ENCODE measurements at places on chromosomes 4 and X.

DNA sequence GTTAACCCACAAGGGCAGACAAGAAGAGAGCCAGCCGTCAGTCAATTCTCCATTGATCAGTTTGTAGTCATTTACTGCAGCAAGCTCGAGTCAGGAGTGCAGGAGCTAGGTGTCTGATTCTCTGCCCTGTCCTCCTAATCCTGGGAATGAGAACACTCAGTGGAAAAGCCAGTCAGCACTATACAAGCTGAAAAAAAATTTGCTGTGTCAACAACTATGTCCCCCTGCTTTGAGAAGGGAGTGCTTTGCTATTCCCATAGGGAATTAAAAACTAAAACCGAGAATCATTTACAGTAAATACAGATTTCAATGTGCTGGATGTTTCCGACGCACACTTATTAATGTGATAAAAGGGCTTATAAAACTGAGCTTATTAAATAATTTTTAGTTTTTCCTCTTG is 84.2 kb downstream of the GRIA2 start:
- no peak for DNase-seq

GRCh38 chr4:48241731-48242130 is 27.9 kb downstream of the TEC start:
- DNase-seq: no peak

DNA sequence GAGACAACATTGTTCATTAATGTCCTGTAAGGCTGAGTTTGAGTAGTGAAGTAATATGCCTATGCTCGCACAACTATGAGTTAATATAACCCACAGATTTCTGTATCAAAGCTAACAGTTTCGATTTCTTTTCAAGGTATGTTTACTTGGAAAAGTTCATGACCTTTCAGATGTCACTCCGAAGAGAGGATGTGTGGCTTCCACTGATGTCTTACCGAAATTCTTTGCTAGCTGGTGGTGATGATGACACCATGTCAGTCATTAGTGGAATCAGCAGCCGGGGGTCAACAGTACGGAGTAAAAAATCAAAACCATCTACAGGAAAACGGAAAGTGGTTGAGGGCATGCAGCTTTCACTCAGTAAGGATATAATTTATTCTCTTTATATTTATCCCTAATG is 124.9 kb downstream of the STAG2 start:
- peak; percentile 9 for DNase-seq

DNA sequence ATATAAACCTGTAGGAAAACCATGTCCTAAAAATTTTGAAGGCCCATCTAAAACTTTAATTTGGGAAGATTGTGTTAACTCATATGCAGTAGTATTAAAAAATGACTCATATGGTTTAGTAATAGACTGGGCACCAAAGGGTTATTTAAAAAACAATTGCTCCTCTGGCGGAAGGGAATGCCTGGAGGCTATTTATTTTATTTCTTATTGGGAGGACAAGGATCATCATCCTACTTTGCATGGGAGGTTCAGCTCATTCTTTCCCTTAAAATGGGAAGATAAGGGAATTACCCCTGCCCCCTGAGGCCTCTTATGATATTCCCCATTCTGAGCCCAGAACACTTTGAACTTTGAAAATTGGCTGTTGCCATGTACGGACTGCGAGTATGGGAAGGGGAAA is 29.7 kb upstream of the MGST2 start:
- DNase-seq: no peak

DNA sequence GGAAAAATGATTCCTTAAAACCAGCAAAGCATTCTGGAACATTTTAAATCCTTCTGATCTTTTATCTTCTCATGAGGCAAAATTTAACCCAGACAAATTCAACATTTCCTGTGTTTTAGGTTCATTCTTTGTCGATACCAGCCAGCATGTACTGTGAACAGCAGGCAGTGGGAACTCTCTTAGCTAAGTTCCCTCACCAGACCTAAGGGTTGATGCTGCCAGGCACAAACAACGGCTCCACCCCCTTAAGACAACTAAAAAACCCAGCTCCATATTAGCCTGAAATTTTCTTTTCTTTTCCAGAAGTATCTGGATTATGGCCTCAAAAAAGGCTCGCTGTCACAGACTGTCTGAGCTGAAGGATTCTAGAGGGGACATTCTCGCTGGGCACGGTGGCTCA is 2.4 kb upstream of the RBM47 start:
- no peak for DNase-seq

DNA sequence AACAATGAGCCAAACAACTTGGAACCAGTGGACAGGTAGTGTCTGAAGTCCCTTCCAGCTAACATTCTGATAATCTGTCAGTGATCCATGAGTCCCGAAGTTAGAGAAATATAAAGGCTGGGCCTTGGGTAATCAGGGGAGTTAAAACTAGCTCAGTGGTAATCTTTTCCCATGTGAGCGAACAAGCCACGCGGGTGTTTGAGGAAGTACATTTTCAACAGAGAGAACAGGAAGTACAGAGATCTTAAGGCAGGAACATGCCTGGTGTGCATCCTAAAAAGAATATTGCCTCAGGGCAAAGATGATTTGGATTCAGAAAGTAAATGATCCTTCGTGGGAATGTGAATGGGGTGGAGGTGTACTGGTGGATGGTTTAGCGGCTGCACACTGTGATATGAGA is 42.9 kb downstream of the FNIP2 start:
- DNase-seq: peak; percentile 16

GRCh38 chrX:102712216-102712966 is at the start of gene GPRASP2:
Gene GPRASP2 (plus strand): TSS chrX:102712448. CDS start chrX:102714870, 2,422 bp downstream.
- peak; percentile 14 for DNase-seq

GRCh38 chrX:31070057-31070468 is 1.8 kb downstream of the FTHL17 start:
- no peak for DNase-seq

GRCh38 chrX:148185631-148186030 is 204.5 kb downstream of the FMR1NB start:
- DNase-seq: no peak

DNA sequence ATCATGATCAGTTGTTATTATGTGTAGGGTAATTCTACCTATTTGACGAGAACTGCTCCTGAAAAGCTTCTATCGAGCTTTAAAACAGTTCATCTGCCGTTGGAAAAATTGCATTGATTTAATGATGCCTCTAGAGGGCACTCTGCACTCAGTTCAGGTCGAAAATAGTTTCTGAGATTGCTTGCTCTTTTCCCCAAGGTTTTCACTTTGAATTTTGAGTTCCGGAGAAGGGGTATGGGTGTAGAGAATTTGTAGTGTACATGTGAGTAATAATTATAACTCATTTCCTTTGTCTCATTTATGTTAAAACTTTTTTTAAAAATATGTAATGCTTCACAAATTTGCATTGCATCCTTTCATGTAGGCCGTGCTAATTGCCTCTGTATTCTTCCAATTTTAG is 28.4 kb upstream of the TNIP3 start:
- DNase-seq: no peak

DNA sequence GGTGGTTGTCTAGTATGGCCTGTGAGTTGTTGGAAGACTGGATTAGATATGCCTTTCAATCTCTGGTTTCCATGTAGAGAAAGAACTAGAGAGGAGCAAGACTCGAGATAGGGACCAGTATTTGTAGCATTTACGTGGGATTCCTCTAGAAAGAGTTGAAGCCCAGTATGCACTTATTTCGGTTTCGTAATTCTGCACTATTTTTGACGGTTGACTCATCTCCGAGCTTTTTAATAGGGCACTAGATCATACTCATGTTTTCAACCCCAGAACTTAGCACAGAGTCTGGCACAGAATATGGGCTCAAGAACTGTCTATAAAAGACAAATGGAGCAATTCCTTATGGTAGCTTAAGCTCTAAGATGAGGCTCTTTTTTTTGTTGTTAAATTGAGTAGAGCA is 15.7 kb downstream of the HELT start:
- no peak for DNase-seq

DNA sequence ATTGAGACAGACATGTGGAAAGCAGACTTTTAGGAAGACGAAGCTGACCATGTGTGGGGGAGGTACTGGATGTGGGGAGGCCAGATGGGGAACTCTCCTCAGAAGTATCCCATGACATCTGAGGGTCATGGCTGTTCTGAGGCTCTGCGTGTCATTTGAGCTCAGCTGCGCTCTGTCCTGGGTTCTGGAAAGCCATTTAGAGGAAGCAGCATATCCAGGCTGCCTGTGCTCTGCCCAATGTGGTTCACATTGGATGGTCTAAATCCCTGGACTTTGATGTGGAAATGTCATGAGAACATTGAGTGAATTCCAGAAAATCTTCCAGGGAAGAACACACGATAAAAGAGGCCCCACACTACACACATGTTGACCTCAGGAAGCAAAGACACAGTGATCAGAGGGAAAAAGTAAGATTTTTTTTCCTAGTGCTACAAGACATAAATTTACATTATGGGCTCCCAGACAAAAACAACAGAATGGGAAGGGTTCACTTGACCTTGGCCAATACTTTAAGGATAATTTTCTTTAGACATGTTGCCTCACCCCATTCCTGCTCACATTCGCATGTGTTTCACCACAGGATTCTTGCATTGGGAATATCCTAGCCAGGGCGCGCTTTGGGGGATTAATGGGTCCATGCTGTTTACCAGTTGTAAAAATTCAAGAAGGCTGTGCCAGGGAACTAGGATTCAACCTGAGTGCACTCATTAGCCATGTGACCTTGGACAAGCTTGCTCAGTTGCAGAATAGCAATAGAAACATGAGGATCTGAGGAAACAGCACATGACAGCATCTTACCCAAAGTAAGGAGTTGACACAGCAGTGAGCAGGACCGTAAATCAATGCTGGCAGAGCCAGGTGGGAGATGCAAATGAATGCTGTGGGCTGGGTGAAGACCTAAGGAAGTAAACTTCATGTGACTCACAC is 73.2 kb upstream of the C1QTNF7 start:
- no peak for DNase-seq

DNA sequence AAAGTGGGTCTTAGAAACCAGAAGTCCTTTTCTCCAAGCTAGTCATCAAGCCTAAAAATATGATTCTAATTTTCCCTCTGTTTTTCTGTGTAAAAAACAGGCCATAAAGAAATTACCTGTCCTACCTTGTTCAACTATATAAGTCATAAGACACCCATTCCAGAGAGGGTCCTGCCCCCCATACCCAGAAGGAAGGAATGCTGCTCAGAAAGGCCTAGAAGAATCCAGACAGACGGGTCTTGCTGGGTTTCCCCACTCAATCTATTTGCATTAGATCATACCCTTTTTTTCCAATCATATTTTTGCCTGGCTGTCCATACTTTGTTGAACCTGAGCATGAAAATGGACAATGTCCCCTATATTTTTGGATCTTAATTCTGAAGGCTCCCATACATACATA is 16.3 kb upstream of the XAGE2 start:
- DNase-seq: no peak

DNA sequence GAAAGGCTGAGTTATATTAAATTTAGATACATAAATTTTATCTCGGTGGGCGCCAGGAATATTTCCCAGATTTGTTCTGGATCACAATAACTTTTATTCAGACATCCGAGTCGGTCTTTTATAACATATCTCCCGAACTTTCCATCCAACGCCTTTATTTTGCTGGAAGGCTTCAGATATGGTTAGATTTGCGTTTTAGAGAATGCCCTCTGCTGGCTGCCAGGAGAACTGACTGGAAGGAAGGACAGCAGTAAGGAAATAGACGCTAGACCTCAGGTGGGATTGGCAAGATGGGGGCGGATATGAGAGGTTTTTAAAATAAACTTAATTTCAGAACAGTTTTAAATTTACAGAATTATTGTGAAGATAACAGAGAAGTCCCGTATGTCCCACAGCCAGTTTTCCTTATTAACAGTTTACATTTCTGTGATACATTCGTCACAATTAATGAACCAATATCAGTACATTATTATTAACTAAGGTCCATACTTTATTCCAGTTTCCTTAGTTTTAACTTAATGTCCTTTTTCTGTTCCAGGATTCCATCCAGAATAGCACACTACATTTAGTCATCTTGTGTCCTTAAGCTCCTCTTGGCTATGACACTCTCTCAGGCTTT is 4.6 kb upstream of the KANTR start:
- DNase-seq: peak; percentile 37

- DNase-seq: no peak
These were observed 117.3 kb downstream of the C4orf51 start for GRCh38 chr4:145797278-145797677.

DNA sequence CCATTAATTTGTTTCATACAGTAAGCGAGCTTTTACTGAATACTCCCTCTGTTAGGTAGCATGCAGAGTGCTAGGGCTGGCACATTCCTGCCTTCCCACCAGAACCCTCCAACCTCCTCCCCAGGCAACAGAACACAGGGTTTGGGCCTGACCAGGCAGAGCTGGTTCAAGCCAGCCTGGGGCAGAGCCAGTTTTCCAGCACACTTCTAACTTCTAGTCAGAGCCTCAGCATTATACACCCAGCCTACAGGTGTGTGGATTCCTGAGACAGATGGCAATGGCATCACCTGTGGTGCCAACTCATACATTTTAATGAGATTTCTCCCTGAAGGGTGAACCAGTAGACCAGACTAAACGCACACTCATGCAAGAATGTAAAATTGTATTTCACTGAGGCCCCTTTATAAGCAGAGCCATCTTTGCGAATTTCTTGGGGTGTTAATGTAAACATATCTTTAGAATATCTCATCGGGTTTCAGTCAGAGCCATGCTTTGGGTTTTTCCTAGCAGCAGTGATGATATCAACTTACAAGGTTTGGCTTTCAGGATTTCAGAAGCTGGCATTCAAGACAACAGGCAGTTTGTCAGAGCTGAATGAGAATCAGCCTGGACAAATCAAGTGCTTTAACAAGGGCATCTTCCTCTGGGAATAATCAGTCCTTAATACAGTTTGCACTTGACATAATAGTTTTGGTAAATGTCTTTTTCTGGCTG is 92.0 kb downstream of the GATB start:
- no peak for DNase-seq

- no peak for DNase-seq
These were observed 243.9 kb downstream of the UNC5C start for GRCh38 chr4:95304898-95305297.

GRCh38 chr4:52483186-52483890 is 175.8 kb downstream of the USP46 start:
- DNase-seq: no peak

GRCh38 chr4:25767877-25768725 is 94.7 kb downstream of the SEL1L3 start:
- DNase-seq: peak; percentile 6

GRCh38 chr4:3426465-3427133 is 15.2 kb upstream of the HGFAC start:
- no peak for DNase-seq

- no peak for DNase-seq
These were observed 55.3 kb upstream of the TMPRSS11F start for GRCh38 chr4:68184923-68185322.

DNA sequence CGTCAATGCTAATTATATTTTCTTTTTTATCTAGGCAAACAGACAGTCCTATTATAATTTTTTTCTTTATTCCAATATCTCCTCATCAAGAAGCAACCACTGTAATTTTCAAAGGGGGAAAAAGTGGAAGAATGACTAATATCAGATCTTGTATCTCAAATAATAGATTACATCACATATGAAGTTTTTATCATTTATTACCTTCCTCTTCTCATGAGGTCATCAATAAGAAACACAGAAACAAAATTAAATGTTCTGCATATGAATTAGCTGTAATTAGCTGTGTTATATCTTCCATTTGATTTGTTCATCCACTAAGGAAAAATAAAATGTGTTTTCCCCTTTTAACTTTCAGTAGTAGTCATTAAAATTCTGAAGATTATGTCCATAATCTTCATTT is 14.3 kb downstream of the PRSS12 start:
- DNase-seq: no peak

GRCh38 chr4:13088726-13089658 is 395.1 kb downstream of the RAB28 start:
- no peak for DNase-seq

Measured in stimulated activated naive CD8-positive, alpha-beta T cell treated with anti-CD3 and anti-CD28 coated beads, Interleukin-15, Interleukin-2, amounts not matched to agents 100 U/mL and 50 U/mL, for 24 hours (primary cell).